T-helper 1 cell (primary cell): ENCODE measurements at places on chromosomes 1 and 21.
A peak's percentile ranks its signal among the peaks of the same experiment; 100 is the strongest.

DNA sequence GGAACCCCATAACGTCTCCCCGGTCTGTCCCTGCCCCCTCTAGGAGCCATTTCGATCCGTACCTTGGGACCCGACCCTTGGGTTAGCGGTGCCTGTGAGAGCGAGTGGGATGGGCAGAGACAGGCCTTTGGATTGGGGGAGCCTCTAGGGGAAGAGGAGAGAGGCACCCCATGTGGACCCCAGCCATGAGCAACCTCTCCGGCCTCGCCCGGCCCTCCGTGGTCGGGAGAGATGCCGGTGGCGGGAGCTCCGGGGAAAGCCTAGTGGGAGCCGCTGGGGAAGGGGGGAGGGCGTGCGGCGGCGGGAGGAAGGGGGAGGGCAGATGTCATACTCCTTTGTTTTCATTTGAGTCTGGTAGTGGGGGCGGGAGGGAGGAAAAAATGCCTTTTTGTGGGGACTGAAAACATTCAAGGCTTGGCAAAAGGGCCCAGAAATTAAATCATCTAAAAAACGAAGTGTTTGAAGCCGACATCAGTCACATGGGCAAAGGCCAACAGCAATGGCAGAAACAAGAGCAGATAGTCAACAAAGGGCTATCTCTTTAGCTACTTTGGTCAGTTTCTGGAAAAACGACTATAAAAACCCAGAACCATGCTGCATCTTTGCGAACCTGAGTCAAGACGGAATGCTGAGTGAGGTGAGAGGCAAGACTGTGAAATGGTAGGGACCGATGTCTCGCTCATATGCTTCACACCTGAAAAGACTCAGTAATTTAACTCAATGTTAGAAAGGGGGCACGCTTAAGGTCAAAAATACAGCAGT is 758 bp downstream of the PTBP2 start:
- no peak for DNase-seq

GRCh38 chr1:202154766-202155477 is 5.5 kb downstream of the PTPN7 start:
- DNase-seq, result peak; percentile 45

DNA sequence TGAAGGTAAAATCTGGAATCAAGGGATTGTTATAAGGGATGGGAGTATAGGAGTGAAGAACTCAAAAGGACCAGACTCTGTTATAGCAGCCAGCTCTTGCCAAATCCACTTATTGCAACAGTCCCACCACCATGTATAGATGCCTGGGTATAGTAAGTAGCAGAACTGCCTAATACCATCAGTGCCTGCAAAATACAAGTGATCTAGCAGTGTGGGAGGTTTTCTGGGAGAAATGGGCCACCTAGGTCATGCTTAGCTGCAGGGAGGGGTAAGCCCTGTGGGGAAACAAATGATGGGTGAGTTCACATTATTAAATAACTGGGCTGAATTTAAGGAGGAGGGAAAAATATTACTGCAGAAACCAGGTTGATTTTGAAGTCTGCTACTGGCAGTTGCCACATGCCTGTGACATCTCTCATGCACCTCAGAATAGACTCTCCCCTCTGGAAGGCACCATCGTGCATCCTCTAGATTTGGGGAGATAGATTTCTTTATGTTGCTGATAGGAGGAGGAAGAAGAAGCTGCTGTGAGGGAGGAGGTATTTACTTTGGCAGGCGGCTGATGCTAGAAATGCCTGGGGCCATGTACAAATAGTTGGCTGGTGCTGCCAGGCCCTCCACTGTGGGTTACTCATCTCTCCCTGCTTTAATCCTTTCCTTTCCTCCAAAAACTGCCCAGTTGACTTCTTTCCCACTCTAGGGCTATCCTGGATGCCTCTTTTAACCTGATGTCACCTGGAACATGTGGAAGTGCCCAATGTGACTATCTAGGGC is 27.5 kb downstream of the HLX start:
- DNase-seq, result no peak

GRCh38 chr1:15885269-15885668 is 37.8 kb downstream of the SPEN start:
- DNase-seq, result no peak

DNA sequence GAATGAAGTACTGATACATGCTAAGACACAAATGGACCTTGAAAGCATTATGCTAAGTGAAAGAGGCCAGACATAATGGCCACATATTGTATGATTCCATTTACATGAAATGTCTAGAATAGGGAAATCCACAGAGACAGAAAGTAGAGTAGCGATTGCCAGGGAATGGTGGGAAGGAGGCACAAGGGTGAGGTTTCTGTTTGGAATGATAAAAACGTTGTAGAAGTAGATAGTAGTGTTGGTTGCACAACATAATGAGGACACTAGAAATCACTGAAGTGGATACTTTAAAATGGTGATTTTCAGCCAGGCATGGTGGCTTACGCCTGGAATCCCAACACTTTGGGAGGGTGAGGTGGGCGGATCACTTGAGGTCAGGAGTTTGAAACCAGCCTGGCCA is 97.6 kb upstream of the VANGL1 start:
- no peak for DNase-seq

- no peak for DNase-seq
Measured at GRCh38 chr21:45680215-45680614, 36.7 kb downstream of the PCBP3 start.

DNA sequence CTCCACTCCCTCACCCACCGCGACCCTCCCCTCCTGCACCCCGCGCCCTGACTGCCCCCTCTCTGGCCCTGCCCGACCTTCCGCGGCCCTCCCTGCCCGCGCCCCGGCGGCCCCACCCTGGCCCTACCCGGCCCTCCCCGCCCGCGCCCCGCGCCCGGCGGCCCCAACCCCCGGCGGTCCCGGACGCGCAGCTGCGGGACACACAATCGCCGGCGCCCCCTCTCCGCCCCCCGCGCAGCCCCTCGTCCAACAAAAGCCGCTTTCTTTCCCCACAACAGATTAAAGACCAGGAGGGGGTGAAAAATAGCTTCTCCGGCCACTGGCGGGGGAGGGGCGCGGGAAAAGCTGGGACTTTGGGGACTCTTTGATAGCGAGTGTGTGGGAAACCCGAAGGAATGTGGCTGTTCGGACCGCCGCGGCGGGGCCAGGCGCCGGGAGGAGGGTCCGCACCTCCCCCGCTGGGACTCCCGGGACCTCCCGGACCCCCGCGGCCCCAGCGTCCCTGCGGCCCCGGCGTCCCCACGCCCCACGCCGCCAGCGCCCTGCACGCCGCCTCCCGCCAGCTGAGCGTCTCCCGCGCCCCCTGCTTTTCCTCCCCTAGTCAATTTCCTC is 8.8 kb upstream of the ID3 start:
- DNase-seq, result no peak

GRCh38 chr21:36186081-36186480 is 29.5 kb downstream of the DOP1B start:
- DNase-seq, result no peak

GRCh38 chr1:180501865-180502360 is 464 bp downstream of the ACBD6 start:
- no peak for DNase-seq

DNA sequence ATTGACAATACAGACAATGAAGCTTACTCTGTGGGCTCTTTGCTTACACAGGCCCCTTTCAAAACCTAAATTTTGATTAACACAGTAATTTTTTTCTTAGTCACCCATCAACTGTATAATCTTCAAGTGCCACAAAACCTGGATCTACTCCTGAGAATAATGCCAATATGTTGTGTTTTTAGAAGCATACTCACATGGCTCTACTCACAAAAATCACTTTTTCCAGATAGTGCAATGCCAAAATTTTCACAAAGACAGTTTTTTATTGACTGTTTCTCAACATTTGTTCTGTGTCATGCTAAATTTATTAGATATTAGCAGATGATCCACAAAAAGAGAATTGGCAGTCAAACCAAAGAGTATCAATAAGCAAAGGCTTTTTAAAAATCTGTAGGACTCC is 493.7 kb upstream of the C1orf87 start:
- no peak for DNase-seq

DNA sequence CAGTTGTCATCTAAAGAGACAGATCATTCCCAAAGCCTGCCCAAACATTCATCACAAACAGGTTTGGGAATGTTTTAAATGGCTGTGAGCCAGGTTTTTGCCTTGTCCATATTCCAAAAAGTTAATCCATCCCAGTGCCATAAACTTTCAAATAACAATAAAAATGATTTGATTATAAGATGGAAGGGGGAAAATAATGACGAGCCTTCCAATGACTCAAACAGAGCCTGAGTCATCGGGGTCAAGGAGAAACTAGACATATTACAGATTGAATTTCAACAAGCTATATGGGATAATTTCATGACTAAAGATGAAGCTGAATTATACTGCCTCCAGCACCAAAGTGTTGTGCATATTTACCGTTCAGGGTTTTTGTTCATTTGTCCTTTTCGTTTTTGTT is 195.8 kb upstream of the PKN2 start:
- no peak for DNase-seq

DNA sequence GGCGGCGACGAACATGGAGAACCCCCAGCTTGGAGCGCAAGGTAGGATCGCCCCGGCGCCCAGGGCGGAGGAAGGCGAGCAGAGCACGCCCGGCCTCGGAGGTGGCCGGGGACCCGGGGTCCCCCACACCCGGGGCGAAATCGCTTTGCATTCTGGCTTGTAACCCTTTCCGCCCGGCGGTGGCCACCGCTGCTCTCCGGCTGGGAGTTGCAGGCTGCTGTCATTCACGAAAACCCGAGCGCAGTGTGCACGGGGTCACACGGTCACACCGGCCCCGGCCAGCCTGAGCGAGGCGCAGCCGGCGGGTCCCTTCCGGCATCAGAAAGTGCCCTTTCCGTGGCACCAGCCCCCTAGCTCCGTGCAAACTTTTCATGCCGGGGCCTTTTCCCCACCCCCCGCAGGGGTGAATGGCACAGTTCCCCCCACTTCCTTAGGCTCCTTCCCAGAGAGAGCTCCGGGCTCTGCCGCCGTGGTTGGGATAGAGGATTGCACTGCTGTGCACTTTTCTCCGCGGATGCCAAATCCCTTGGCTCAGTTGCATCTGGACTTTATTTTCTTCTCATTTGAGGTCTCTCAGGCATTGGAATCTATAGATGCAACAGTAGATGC is 802 bp downstream of the KAZN start:
- DNase-seq, result no peak

DNA sequence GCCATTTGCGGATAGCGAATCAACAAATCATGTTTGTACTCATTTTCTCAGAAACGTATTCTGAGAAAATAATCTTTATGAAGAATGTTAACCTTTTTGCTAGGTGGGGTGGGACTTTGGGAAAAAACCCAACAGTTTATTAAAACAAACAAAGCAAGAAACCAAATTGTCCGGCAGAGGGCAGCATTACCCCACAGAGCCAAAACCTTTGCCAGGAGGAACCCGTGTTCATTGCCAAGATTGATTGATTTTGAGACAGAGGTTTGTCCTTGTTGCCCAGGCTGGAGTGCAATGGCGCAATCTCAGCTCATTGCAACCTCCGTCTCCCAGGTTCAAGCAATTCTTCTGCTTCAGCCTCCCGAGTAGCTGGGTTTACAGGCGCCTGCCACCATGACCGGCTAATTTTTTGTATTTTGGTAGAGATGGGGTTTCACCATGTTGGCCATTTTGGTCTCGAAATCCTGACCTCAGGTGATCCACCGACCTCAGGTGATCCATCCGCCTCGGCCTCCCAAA is 70.8 kb upstream of the RHOU start:
- peak; percentile 61 for DNase-seq

DNA sequence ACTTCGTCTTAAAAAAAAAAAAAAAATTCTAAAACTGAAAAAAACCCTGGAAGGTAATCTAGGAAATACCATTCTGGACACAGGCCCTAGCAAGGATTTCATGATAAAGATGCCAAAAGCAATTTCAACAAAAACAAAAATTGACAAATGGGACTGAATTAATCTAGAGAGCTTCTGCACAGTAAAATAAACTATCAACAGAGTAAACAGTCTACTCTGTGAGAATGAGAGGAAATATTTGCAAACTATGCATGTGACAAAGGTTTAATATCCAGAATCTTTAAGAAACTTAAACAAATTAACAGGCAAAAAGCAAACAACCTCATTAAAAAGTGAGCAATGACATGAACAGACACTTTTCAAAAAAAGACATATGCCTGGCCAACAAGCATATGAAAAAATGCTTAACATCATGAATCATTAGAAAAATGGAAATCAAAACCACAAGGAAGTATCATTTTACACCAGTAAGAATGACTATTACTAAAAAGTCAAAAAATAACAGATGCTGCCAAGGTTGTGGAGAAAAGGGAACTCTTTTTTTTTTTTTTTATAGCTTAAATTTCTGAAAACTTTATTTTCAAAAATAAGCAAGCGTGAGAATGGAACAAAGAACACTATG is 29.4 kb upstream of the RNPC3 start:
- no peak for DNase-seq

DNA sequence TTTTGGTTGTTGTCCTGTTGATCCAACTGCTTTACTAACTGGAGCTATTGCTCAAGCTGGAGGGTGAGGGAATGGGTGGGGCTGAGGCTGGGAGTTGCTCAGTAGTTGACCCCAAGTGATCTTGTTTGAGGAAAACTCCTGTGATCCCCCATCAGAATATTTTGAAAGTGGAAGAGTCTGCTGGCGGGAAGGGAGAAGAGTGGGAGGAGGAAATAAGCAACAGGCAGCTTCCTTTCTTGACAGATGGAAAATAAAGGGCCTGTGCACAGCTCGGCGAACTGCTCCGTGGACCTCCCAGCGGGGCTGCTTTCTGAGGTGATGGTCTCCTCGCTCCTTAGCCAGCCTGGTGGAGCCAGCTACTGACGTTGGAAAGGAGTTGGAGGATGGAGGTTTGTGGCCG is 199.1 kb upstream of the LMO4 start:
- no peak for DNase-seq

GRCh38 chr1:35559317-35559944 is 1.8 kb downstream of the NCDN start:
- DNase-seq, result peak; percentile 32

GRCh38 chr21:45259206-45259840 is 28.4 kb downstream of the POFUT2 start:
- no peak for DNase-seq

- DNase-seq, result no peak
Measured at GRCh38 chr21:45470087-45470515, 65.1 kb downstream of the COL18A1 start.

GRCh38 chr21:41593051-41593759 is 85.2 kb upstream of the TMPRSS2 start:
- no peak for DNase-seq

- DNase-seq, result no peak
Measured at GRCh38 chr1:9302745-9303524, 10.2 kb downstream of the SPSB1 start.

GRCh38 chr1:67194209-67194863 is 28.1 kb downstream of the IL23R start:
- no peak for DNase-seq

DNA sequence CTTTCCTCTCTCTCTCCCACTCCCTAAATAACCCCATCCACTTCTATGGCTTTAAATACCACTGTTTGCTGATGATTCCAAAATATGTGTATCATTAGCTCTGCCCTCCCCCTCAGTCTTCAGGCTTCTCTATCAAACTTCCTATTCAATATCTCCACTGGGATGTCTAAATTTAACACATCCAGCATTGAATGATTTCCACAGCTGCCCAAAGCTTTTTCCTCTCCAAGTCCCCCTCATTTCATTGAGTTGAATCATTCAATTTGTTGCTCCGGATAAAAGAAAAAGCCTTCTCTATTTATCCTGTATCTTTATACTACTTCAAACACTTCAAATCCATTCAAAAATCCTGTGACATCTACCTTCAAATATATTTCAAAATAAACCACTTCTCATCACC is 225.0 kb downstream of the SEC16B start:
- DNase-seq, result no peak

GRCh38 chr1:74737333-74737732 is 4.4 kb downstream of the TYW3 start:
- DNase-seq, result no peak

GRCh38 chr1:10054465-10054864 is 21.7 kb downstream of the UBE4B start:
- no peak for DNase-seq
